ENCODE measurements at places on chromosomes 4 and X.

DNA sequence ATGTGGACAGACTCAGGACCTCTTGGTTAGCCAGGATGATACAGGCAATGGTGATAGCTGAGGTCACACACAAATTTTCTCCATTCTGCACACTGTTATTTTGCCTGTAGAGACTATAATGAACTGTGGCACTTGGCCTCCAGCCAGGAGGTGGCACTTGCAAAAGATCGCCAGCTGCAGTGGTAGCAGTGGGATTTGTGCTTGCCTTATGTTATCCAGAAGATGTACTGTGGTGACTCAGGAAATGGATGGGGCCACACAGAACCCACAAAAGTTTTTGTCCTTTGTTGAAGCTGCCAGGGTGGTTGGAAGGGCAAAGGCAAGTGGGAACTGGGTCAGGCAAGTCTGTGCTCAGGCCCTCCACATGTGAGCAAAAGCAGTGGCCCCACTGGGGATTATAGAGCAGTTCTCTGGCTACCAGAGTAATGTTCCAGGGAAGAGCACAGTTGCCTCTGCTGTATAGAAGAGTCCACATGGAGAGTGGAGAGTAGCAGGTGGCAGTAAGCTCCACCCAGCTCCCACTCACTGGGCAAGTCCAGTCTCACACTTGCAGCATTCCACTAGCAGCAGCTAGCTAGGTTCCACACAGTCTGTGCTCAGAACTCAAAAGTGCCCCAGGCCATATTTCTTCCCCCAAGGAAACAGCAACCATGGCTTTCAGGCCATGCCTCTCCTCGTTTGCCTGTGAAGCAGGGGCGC, 5.9 kb upstream of the C4orf17 start:
- DNase-seq: no peak

DNA sequence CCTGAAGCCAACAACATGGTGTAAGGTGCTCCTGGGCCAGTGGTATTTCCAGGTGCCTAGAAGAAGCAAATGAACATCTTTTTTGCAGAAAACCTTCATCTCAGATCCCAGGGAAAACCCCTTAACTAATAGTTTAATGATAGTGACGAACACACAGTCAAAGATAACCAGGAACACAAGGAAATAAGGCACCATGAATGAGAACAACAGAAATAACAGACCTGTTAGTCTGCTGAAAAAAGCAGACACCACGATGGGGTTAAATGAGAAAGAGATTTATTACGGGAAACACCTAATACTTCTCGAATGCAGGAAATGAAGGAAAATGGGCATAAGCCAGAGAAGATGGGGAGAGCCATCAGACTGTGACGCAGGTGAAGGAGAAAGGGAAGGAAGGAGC, 30.6 kb upstream of the WWC2 start:
- DNase-seq: no peak

GRCh38 chr4:26288355-26288909, 32.4 kb upstream of the RBPJ start:
- DNase-seq: no peak

DNA sequence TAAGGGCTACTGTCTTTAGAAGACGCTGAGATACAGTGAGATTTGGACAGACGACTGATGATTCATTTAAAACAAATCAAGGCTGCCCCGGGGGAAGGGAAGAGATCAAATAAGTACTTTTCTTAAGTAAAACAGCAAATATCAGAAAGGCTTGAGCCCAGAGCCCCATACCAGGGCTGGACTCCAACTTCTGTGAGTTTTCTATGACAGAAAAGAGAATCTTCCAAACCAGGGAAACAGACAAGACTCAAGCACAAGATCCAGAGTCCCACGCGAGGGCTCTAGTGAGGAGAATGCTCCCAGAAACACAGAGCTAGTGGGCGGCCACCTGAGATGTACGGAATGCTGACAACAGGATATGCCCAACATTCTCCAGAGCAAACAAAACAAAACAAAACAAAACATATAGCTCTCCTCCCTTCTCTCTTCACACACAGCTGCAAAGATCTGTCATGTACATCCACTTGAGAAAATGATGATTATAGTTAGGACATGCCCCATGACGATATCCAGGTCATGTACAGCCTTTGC, 13.1 kb downstream of the ACSL1 start:
- DNase-seq: no peak

DNA sequence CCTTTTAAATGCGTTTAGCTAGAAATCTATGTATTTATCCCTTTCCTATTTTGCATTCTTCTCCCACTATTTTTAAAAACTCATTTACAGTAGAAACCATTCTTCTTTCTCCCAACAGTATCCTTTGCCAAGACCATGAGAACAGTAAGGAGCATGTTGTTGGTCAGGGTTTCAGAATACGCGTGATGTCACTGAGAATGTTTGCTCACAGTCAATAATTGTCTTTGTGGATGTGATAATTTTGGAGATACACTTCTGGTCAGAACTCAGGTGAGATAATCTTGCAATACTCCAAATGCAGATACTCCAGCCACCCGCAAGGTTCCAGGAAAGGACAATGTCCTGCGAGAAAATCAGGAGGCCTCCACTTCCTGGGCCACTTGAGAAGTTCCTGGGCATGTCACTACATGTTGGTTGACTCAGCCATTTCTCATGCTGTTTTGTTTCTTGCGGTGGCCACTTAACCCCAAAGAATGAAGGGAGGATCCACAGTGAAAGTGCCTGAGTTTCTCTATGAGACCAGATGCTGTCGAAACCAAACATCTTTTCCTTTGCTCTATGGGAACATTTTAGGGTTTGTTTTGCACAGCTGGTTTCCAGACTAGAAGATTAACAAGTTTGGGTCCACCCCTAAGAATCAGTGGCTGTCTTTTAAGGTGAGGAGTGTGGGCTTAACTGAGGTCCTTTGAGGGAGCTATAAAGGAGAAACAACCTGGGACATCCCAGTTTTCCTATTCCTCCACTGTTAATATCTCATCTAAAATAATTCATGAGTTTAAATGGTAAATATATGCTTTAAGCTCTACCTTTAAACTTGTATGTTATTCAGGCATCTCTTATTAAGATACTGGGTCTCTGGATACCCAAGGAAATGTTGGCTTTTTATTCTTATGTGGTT, 116.0 kb downstream of the SOWAHB start:
- DNase-seq: no peak

DNA sequence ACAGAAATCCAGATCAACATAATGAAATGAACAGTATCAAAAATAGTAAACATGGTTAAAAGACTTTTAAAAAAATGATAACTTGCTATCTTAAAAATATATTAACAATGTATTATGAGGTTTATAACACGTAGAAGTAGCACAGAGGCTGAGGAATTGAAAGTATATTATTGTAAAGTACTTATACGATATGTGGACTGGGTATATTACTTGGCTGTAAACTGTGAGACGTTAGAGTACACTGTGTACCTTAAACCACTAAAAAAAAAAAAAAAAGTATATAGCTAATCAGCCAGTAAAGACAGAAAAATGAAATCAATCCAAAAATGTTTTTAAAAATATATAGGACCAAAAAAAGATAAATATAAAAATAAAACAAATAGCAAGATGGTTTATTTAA, 120.6 kb downstream of the TET2 start:
- DNase-seq: no peak

- peak; percentile 54 for DNase-seq
Observed at GRCh38 chr4:52076731-52077130, 25.6 kb downstream of the SPATA18 start.

DNA sequence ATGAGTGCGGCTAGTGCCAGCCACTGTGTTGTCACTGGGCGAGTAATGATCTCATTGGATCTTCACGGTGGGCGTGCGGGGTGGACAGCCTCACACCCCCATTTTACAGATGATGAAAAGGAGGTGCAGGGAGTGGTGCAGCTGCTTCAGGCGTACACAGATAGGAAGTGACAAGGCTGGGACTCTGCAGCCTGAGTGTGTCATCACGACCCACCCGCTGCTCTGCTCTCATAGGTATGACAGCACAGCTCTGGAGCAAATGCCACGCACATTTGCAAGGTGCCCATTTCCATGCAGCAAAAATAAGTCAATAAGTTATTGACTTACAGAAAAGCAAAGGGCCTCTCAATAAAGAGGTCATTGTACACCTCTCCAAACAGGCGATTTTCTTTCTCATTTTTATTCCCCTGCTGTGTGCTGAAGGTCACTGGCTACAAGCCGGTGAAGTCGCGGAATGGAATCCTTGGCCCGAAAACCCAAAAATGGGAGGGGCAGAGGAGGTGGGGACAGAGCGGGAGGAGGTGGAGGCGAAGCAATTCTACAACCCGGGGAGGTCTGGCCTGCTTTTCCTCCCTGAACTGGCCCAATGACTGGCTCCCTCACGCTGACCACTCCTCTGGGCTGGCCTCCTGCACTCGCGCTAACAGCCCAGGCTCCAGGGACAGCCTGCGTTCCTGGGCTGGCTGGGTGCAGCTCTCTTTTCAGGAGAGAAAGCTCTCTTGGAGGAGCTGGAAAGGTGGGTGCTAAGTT, at the start of gene SOD3:
TSS of gene SOD3 (plus strand) at position 658 of the 750 bp plus-strand sequence. CDS start 3,949 bp downstream, outside the sequence.
- no peak for DNase-seq

- peak; percentile 45 for DNase-seq
Observed at GRCh38 chr4:6986072-6986780, 56.9 kb upstream of the TADA2B start.

DNA sequence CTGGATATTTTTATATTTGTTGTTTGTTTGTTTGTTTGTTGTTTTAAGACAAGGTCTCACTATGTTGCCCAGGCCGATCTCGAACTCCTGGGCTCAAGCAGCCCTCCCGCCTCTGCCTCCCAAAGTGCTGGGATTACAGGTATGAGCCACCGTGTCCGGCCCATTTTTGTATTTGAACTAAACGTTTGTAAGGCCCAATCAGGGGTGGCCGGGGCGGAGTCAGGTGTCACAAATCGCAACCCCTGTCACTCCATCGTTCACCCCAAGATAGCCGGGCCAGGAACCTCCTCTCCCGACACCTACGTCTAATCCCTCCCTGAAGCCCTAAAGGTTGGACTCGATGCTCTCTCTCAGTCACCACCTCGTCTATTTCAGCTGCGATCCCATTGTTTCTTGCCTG, 722 bp upstream of the EFHC2 start:
- DNase-seq: no peak

DNA sequence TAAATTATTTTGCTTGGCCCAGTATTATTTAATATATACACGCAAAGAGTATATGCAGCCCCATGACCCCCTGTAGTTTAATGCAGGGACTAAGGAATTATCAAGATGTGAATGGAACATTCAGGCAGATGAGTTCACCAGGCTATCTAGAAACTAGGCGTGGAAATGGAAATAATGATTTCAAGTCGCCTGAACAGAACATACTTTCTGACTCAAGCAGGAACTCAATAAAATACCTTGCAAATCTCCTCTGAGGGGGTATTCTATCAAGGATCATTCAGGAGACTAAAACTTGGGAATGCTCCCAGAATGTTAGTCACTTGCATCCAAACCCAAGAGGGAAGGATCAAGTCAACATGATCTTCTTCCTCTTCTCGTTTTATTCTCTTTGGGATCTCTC, 59.6 kb upstream of the RASSF6 start:
- DNase-seq: no peak

GRCh38 chrX:55619547-55619946, 3.7 kb upstream of the FOXR2 start:
- no peak for DNase-seq

DNA sequence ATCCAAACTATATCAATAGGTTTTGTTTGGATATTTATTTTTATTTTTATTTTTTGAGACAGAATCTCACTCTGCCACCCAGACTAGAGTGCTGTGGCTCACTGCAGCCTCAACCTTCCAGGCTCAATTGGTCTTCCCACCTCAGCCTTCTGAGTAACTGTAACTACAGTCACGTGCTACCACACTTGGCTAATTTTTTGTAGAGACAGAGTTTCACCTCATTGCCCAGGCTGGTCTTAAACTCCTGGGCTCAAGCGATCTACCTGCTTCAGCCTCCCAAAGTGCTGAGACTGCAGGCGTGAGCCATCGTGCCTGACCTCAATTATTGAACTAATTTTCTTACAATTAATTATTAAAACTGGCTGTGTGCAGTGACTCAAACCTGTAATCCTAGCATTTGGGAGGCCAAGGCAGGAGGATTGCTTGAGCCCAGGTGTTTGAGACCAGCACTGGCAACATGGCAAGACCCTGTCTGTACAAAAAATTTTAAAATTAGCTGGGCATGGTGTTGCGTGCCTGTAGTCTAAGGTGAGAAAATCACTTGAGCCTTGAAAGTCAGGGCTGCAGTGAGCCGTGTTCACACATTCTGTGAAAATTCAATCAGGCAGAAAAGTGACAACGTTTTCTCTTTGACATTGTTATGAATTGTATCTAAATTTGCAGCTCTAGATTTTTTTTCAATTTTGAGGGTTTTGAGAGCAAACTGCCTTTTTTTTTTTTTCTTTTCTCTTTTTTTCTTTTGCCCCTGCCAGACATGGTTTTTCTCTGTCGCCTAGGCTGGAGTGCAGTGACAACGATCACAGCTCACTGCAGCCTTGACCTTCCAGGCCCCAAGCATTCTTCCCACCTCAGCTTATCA, 66.0 kb downstream of the UBE2K start:
- no peak for DNase-seq

DNA sequence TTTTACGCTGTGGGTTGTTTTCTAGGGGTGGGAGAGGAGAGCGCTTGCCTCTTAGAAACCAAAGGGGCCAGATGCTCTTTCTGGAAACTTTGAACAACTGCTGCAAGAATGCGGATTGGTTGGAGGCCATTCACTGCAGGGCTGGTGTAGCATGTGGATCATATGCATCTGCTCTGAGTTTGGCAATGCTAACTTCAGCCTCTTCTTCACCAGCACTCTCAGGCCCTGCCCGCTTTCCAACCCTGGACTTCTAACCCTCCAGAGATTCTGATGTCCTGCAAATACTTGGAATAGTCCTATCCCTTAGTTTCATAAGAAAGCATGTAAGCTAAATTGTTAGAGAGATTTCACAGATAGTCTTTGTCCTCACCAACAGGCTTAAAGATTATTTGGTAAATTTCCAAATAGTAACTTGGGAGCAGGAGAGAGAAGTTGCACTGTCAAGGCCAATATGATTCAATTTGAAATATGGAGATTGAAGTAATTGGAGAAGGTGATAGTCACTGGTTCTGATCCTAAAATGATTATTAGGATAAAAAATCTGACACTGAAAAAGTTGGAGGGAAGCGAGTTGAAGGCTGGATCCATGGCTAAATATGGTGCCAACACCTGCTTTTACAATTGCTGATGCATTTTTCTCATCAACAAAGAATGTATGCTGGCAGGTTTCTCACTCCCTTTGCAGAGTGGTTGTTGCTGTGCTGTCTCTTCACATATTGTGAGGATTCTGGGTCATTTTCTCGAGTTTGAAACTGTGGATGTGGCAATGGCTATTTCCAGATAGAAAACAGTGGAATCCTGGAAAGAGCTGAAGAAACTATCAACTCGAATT, 210.4 kb downstream of the PTTG2 start:
- DNase-seq: no peak

Data from WERI-Rb-1 (cell line).